ENCODE measurements at places on chromosomes 3 and 15.

GRCh38 chr15:49589030-49589429 is 31.6 kb downstream of the FAM227B start:
- DNase-seq, result no peak

DNA sequence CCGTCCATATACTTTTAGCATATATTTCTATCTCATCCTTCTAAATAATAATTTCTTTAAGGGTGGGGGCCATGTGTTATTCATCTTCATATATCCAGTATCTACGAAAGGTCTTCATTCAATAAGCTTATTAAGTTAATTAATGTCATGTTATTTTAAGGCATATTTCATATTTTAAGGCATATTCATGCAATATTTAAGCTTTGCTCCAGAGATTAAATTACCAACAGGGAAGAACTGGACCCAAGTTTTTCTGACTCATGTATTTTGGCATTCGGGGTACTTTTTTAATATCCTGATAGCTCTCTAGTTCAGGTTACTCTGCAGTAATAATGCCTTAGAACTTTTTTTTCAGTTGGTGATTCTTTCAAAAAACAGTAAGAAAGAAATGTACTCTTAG is 27.4 kb downstream of the PHC3 start:
- peak; percentile 20 for DNase-seq

- DNase-seq, result no peak
These were observed 147.3 kb upstream of the CDIN1 start for GRCh38 chr15:36432161-36432560.

- no peak for DNase-seq
These were observed 30.7 kb downstream of the NR1I2 start for GRCh38 chr3:119812491-119813058.

DNA sequence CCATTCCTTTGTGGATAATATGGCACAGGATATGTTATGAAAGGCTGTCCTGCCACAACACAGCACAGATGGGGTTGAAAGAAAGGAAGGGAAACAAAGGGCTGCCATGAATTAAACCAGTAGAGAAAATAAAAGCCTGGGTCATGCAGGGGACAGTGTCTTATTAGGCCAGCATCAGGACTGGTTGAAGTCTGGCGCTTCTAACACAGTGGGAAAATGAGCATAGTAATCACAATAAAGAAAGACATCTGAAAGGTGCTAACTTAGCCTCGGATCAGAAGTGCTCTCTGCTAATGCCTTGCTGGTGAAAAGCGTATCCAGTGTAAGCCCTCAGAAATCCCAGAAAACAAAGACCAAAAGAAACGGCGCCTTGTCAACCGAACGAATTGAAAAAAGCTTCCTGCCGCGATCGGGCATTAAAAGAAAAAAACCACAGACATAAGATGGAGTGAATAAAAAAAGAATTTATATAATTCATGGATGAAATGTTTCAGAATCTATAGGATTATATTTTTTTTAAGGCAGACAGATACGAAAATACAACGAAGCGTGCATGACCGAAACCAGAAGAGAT is 566 bp upstream of the MKRN3 start:
- DNase-seq, result peak; percentile 4

GRCh38 chr15:92339361-92339760 is 54.3 kb upstream of the ST8SIA2 start:
- DNase-seq, result no peak

DNA sequence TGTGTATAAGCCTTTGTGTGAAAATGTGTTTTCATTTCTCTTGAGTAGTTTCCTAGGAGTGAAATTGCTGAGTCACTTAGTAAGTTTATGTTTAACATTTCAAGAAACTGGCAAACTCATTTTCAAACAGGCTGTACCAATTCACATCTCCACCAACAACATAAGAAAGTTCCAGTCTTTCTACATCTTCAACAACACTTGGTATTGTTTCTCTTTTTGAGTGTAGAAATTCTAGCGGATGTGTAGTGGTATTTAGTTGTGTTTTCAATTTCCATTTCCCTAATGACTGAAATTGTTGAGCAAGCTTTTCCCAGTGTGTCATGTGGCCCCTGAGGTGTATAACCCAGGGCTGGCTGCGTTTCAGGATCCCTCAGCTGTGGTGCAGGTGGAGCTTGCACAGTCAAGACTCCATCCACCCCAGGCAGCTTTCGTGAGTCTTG is 258.5 kb downstream of the PDCD6IP start:
- peak; percentile 13 for DNase-seq

GRCh38 chr3:138197058-138197457 is 10.0 kb downstream of the ARMC8 start:
- peak; percentile 60 for DNase-seq

GRCh38 chr3:181847276-181847675 is 135.6 kb downstream of the SOX2 start:
- DNase-seq, result no peak

DNA sequence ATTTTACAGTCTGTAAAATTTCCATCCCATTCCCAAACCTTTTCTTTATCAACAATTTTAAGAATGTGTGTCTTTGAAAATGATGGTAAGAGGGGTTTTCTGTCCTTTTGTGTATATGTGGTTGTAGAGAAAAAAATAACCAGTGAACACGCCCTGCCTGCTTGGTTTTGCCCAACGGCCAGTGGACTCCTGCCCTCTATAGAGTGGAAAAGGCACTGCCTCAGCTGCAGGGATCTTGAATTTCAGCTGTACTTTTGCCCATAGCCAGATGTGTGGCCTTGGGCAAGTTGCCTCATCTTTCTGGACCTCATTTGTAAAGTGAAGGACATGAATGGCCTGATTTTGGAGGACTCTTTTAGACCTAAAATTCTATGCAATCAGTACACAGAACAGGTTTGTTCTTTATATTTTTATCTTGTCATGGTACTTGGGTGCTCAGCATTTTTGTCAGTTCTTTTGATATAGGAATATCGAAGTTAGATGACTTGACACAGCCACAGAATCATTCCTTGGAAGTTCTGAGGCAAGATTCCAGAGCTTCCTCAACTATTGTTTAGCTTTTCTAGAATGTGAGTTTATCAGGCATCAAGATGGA is 81.0 kb downstream of the CLDN11 start:
- peak; percentile 71 for DNase-seq

DNA sequence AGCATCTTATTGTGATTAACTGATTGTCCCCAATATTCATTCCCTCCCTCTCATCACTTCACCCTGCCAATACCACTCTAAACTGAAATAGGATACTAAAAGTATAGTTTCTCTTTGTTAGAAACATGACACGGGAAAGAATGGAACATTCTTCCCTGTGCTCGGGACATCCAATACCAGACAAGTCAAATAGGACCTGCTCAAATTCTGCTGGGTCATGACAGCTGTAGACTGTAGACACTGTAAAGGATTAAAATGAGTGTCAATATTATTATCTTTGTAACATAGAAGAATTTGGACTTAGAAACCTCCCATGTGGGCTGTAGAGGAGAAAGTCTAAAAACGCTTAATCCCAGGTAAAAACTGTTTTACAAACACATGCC is 315.0 kb upstream of the NR2E3 start:
- DNase-seq, result no peak

DNA sequence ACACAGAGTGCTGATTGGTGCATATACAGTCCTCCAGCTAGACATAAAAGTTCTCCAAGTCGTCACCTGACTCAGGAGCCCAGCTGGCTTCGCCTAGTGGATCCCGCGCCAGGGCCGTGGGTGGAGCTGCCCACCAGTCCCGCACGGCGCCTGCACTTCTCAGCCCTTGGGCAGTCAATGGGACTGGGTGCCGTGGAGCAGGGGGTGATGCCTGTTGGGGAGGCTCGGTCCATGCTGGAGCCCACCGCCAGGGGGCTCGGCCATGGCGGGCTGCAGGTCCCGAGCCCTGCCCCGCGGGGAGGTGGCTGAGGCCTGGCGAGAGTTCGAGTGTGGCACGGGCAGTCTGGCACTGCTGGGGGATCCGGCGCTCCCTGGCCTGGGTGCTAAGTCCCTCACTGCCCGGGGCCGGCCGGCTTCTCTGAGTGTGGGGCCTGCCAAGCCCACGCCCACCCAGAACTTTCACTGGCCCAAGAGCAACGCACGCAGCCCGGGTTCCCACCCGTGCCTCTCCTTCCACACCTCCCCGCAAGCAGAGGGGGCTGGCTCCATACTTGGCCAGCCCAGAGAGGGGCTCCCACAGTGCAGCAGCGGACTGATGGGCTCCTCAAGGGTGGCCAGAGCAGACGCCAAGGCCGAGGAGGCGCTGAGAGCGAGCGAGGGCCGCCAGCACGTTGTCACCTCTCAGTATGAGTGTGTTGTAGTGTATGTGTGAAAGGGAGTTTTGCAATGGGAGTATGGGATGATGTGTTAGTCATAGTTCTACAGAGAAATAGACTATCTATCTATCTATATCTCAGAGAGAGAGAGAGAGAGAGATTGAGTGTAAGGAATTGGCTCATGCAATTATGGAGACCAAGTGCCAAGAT is 69.0 kb downstream of the UBE2E2 start:
- no peak for DNase-seq

- no peak for DNase-seq
These were observed 13.1 kb upstream of the USP3 start for GRCh38 chr15:63491116-63491827.

DNA sequence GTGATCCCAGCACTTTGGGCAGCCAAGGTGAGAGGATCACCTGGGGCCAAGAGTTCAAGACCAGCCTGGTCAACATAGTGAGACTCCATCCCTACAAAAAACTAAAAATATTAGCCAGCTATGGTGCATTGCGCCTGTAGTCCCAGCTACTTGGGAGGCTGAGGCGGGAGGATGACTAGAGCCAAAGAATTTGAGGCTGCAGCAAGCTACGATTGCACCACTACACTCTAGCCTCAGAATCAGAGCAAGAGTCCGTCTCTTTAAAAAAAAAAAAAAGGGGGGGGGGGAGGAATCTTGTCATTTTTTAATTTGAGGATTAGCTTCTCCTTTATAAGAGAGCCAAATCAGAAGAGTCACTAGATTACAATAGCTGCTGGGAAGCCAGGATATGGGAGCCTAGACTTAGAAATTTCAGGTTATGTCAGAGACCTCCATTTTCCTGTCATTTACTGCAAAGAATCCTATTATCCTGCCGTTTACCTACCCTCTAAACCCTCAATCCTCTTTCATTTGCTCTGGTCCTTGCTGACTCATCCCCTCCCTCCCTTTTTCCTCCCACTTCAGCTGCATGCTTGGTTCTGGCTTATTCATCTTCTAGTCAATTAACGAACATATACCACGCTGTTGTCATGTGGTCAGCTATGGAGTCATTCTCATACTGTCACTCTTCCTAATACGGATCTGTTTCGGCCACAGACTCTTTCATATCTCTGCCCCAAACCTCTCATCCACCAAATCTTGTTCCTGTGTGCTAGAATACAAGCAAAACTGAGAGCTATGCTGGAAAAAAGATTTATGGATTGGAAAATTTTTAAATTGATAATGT is 83.8 kb upstream of the PPIB start:
- peak; percentile 89 for DNase-seq

DNA sequence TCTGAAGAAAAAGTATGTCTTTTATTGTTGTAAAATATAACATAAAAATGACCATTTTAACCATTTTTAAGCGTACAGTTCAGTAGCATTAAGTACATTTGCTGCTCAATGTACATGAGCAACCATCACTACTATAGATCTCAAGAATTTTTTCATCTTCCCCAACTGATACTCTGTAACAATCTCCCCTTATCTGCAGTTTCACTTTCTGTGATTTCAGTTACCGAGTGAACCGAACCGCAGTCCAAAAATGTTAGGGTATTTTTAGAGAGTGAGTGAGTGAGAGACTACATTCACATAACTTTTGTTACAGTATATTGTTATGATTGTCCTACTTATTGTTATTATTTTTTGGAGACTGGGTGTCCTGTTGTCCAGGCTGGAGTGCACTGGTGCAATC is 9.0 kb upstream of the SLC25A26 start:
- DNase-seq, result no peak

- no peak for DNase-seq
These were observed 4.0 kb downstream of the ANKDD1A start for GRCh38 chr15:64915518-64916227.

DNA sequence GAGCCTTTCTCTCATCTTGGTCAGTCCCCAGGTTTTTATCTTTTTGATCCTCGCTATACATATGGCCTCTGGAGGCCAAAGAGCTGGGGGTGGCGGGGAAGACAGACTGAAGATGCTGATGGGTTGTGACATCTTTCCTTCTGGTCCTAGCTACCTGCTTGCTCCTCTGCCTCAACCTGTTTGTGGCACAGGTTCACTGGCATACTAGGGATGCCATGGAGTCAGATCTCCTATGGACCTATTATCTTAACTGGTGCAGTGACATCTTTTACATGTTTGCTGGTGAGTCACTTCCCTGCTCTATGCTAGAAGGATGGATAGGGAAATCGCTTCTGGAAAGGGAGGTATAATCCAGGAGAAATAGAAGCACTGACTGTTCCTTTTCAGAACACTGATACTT is 8.8 kb downstream of the TMEM202 start:
- DNase-seq, result no peak

DNA sequence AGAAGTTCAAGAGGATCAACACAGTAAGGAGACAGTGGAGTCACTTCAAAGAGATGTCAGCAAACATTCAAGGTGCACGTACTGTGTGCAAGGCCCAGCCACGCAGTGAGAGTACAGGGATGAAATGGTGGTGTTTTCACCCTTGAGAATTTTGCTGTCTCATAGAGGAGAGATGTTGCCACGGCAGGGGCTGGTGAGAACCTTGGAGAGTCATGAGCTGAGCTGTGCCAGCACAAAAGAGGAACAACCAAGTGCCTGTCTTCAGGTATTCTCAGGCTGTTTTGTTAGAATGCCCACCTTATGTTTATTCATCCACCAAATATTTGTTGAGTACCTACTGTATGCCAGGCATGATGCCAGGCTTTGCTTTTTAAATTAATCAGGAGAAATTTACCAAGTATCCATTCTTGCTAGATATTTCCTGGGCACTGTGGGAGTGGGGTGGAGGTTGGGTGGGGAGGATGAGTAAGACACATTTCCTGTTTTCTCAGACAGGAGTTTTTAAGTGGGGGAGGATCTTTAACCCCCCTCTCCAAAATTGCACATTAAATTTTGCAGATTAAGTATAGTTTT is 72.6 kb downstream of the SLC6A11 start:
- DNase-seq, result no peak

DNA sequence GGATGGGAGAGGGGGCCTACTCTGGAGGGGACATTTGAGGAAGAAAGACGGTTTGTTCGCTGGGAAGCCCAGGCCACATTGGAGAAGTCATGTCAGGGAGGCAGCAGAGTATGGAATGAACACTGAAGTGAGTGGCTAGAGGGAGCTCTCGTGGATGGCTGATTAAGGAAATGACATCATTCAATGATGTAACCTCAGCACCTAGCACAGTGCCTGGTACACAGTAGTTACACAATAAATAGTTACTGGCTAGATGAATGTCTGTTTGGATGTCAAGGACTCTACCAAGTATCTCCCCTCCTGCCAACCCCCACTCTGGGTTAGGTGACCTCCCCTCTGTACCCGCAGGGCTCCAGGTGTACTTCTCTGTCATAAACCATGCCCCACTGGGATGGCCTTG is 121.1 kb downstream of the CLSTN2 start:
- DNase-seq, result no peak

All from fibroblast of pulmonary artery (primary cell).